ENCODE measurements at places on chromosomes 4 and X.

GRCh38 chrX:2696698-2697215 lies 5.7 kb downstream of the CD99 start:
- DNase-seq: peak; percentile 14

DNA sequence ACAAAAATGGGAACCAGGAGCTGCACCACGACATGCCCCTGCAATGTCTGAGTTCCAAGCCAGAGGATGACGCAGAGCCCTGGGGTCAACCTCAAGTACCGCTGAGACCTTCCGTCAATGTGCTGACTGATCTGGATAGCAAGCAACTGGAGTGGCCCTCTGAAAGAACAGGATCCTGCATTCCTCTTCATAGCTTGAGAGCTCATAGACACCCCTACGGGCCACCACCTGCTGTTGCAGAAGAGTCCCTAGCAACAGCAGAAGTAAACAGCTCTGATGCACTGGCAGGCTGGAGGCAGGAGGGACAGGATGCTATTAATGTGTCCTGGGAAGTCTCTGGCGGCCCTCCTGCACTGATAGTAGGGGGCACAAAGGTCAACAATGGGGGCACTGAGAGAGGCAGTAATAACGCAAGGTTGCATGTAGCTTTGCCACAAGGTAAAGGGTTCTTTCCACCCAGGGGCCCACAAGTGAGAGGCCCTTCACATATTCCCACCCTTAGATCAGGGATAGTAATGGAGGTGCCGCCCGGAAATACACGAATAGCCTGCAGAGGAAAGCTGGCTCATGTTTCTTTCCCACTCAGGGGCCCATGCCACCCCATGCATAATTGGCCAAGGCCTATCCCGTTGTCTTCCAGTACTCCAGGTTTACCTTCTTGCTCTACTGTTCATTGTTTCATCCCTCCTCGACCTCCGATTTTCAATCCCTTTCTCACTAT lies 1.3 kb downstream of the PRR32 start:
- DNase-seq: no peak

DNA sequence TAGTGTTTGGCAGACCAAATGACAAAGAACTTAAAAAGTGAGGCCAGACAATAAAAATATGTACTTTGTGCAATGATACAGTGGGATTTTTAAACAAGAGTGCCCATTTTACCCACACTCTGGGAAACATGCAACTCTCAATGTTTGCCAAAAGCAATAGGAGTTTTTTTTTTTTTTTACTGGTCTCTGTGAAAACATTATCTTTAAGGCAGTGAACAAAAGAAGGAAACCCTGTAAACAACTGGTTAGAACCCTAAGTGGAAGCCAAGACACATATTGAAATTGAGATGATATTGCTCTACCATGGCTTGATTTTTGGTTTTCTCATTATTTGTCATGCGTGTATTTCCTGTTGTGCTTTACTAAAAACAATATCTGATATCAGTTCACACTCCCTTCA lies 67.2 kb upstream of the PPP3CA start:
- no peak for DNase-seq

DNA sequence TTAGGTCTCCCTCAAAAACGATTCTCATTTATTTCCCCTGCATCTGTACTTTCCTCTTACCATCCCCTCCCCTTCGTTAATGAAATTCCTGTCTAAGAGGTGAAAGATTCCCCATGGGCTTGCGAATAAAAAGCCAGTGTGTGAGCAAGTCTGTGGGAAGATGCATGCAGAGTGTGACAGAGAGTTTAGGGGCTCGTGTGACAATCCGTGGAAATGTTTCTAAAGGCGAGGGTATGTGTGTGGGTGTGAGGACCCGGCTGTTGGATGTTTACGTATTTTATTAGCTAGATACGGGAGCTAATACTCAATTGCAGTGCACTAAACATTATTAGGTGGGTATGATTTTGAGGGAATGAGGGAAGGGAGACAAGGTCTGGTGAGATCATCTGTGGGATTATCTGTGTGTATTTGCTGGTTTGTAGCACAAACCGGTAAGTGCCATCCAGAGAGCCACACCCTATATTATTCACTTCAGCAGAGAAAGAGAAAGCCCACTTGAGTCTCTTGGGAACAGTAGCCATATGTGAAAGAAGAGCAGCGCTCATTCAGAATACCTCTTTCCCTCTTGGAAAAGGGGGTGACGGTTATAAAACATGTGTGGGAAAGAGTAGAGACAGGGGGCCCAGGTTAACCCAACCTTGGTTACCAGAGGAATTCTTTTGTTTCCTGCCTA lies 893 bp upstream of the HOPX start:
- no peak for DNase-seq

DNA sequence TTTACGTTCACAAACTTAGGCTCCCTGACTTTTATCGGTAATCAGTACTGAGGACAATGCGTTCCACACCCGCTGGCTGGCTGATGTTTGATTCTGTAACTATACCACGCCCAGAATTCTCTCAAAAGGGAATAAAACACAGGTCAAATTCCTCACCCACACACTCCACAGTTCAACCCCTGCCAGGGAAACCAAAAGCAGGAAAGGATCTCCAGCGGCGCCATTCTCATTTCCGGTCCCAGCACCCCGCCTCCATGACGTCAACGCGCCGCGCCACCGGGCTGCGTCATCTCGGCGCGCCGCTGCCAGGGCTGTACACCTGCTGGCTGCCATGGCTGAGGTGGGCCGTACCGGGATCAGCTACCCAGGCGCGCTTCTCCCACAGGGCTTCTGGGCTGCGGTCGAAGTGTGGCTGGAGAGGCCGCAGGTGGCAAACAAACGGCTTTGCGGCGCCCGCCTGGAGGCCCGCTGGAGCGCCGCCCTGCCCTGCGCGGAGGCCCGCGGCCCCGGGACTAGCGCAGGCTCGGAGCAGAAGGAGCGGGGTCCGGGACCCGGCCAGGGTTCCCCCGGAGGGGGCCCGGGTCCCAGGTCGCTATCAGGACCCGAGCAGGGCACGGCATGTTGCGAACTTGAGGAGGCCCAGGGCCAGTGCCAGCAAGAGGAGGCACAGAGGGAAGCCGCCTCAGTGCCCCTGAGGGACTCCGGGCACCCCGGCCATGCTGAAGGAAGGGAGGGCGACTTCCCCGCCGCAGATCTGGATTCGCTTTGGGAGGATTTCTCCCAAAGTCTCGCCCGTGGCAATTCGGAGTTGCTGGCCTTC lies at the start of the genes ACOX3 and TRMT44:
Gene ACOX3, minus strand, starts transcription at position 232 of the 820 bp plus-strand sequence. CDS start 24,202 bp downstream, outside the sequence.
Gene TRMT44, plus strand, starts transcription at position 286 of the 820 bp plus-strand sequence. Its CDS starts 46 bp downstream, at position 332.
- peak; percentile 90 for DNase-seq

DNA sequence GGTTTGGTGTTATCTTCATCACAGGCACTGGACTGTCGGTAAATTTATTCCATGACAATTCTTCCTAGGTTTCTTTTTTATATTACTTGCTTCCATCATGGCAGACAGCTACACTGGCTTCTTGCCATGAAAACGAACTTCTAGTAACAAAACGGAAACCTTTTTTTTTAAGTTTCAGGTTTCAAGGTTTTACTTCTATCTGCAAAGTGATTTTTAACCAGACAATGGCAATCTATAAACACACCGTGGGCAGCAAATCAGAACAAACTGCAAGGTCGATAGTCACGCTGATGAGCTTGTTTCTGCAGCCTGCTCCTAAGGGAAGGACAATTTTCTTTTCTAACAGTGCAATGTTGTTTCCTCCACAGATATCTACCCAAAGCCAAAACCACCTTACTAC lies 29.9 kb downstream of the XG start:
- DNase-seq: no peak

DNA sequence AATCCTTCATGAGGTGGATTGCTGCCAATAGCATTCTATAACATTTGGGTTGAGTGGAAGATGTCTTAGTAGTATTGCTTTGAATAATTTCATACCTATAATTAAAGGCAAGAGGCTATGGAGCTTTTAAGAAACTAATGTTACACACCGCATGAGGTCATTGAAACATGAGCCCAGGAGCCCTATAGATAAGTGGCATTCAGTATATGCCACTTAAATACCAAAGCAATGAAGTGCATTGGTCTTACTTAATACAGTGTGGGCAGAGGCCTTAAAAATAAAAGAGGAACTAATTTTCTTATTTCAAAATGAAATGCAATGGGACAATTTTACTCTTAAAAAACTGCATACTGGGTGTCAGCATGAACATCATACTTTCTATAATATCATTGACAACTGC lies 47.5 kb downstream of the SPATA18 start:
- no peak for DNase-seq

DNA sequence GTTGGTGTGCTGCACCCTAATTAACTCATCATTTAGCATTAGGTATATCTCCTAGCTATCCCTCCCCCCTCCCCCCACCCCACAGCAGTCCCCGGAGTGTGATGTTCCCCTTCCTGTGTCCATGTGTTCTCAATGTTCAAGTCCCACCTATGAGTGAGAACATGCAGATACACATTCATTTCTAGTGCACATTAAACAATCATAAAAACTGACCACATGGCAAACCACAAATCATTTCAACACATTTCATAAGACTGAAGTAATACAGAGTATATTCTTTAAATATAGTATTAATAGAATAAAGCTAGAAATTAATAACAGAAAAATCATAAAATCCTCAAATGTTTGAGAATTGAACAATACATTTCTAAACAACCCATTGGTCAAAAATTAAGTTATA lies 34.1 kb downstream of the PRKG2 start:
- no peak for DNase-seq

- no peak for DNase-seq
Observed at GRCh38 chr4:22434895-22435294, 81.0 kb downstream of the ADGRA3 start.

GRCh38 chrX:19931146-19931545 lies 43.7 kb upstream of the SH3KBP1 start:
- DNase-seq: no peak

GRCh38 chr4:21041708-21042107 lies 341.4 kb downstream of the PACRGL start:
- DNase-seq: no peak

DNA sequence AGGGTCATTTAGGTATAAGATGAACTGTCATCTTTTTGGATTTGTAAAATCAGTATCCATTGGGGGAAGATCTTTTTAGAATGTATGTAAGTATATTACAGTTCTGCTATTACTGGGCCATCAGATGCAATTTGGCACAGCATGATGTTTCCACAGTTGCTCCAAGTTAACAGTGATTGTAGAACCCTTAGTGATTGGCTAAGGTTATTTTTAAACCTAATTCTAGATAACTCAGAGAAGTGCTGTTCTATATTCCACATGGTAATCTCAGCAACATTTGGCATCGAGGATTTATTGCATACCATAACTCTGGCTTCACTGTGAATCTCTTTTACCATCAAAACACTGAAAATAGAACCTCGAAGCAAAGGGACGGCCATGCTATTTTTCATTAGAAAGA lies 215.7 kb upstream of the HAND2 start:
- no peak for DNase-seq

DNA sequence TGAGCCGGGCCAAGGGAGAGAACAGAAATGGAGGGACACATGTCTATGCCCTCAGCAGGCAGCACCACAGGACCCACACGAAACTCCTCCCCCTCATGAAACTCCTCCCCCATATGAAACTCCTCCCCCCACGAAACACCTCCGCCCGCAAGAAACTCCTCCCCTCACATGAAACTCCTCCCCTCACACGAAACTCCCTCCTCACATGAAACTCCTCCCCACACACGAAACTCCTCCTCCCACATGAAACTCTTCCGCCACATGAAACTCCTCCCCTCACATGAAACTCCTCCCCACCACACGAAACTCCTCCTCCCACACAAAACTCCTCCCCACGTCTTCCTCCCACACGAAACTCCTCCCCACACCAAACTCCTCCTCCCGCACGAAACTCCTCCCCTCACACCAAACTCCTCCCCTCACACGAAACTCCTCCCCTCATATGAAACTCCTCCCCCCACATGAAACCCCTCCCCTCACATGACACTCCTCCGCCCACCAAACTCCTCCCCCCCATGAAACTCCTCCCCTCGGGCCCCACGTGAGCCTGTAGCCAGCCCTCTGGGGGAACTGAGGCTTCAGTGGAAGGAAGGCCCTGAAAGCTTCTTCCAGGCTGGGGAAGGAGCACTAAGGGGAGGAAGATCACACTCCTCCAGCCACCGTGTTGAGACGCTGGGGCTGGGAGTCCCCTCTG lies 15.2 kb downstream of the ADRA2C start:
- no peak for DNase-seq

DNA sequence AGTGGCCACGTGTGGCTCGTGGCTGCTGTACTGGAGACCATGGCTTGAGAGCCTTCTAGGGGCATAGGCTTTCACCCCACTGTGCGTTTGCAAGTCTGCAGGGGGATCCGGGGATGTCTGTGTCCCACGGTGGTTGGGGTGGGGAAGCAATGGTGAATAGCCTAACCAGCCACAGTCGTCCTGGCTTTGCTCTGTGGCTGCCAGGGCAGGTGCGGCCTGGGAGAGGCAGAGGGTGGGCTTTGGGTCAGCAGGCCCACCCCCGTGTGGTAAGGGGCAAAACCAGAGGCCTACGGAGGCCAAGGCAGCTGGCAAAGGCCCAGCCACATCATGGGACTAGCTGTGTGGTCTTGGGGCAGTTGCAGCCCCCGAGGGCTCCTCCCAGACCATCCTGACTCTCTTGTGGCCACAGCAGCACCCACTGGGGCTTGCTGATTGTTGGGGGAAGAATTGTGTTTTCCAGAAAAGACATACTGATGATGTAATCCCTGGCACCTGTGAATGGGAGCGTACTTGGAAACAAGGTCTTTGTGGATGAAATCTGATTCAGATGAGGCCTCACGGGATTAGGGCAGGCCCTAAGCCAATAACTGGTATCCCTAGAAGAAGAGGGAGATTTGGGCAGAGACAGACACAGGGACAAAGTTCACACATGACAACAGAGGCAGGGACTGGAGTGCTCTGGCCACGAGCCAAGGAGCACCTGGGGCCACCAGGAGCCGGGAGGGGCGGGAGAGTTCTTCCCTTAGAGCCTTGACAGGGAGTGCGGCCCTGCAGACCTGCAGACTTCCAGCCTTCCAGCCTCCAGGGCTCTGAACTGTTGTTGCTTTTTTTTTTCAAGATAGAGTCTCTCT lies 2.9 kb downstream of the CPZ start:
- DNase-seq: no peak

DNA sequence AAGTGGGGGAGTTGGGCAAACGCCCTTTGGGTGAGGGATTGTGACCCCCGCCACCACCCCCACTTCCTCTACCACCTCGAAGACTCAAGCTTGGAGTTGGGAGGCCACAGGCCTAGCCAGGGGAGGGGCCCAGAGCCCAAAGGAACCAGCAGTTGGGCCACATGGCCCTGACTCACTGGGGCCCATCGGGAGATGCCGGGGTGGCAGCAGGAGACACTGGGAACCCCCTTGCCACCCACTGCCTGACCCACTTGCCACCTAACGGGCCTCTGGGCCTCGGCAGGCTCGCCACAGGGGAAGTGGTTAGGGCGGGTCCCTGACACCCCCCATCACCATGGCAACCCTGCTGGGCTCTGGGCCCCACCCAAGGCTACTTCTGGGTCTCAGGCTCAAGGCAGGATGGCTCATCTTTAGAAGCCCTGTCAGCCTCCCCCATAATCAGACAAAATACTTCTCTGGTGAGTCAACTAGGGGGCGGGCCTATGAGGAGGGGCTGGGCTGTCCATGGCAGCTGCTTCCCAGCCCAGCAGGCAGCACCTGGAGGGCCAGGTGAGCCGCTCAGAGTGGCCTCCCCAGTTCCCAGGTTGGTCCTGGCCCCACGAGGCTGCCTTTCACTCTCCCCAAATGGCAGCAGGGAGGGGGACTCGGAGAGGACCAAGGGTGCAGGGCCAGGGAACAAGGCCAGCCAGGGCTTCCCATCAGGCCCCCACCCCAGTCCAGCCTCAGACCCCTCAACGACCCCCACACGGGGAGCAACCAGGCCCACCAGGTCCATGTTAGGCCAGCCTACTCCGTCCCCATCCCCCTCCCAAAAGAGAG lies 5.6 kb downstream of the FLNA start:
- DNase-seq: peak; percentile 75

- no peak for DNase-seq
Observed at GRCh38 chr4:84145176-84145575, 353.9 kb downstream of the NKX6-1 start.
